AML-193 (cell line): ENCODE measurements at places on chromosomes 16 and 17.

GRCh38 chr17:70217571-70217970 lies 48.2 kb downstream of the KCNJ2 start:
- DNase-seq = no peak

DNA sequence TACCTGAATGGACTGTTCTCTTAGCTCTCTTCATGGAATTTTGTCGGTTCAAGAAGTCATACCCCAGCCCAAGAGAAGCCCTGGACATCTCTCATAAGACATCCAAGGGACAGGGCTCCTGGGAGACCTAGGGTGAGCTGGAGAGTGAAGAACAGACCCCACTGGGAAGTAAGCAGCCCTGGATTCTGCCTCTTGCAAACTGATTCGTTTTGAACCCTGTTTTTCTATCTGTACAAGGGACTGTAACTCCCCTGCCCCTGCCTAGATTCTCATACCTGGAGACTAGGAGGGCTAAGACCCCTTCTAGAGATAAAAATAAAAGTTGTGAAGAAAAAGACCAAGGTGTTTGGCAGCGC lies 449 bp downstream of the CCL3L1 start:
- DNase-seq = no peak

- no peak for DNase-seq
Measured at GRCh38 chr16:57540387-57540786, 2.1 kb upstream of the ADGRG5 start.

GRCh38 chr17:12730931-12731521 lies 58.3 kb upstream of the ARHGAP44 start:
- DNase-seq = no peak

DNA sequence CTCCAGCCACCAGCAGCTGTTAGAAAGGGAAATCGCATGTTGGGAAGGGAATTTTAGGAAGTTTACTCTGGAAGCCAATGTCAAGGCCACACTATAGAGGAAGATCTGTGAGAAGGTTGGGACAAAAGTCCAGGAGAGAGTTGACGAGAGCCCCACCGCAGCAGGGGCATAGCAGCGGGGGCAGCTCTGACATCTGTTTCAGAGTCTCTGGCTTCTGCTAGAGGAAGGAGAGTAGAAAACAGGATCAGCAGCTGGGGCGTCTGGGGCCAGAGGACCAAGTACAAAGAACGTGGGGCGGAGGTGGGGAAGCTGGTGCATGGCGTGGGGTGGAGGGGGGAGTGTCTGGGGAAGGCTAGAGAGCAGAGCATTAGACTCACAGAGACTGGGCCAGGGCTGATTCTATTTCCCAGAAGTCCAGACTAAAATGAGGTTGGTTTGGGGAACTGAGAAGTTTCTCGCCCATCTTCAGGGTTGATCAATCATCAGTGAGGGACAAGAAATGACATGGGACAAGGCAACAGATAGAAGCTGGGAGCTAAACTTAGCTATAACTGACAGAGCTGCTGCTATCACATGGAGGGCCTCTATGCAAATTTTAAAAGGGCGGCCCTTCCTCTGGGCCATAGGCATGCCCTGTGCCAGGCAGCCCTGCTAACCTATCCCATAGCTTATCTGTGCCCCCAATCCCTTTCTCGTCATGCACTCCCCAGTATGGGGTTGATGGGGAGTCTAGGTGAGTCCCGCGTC lies 1.2 kb downstream of the RABEP2 start:
- no peak for DNase-seq

DNA sequence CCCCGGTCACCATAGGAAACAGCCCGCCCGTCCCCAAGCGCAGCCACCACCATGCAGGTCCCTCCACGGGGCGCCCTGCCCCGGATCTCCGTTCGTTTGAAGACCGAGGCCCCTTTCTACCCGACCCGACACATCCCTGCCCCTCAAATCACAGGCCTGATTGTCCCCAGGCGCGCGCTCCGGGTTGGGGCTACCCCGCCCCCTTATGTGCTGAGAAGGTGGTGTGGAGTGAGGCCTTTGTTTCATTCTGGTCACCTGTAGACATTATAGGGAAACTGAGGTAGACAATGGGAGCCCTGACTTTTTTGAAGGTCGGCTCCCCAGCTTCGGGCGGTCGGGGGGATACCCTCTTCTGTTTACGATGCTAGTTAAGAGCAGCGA lies 763 bp upstream of the ACTG1 start:
- no peak for DNase-seq

- no peak for DNase-seq
Measured at GRCh38 chr17:19733953-19734526, 14.1 kb downstream of the ALDH3A1 start.

- DNase-seq = no peak
Measured at GRCh38 chr16:79750311-79750710, 149.8 kb upstream of the MAF start.

- no peak for DNase-seq
Measured at GRCh38 chr16:57873218-57873617, 70.9 kb upstream of the KIFC3 start.

DNA sequence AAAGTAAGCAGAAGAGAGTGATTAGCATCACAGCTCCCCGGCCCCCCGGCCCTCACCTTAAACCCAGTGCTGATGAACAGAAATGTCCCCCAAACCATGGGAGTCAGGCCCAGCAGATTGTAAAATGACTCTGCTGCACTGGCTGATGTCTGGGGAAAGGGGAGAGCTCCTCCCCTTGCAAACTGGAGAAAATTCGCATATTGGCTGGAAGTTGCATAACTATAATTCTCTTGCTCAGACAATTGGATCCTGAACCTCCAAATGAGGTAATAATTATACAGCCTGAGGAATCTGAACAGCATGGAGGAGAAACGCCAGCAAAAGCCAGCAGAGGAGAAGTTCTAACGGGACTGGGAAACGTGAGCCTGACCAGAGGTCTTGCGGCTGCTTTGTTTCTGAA lies 109.7 kb downstream of the C16orf95 start:
- no peak for DNase-seq

DNA sequence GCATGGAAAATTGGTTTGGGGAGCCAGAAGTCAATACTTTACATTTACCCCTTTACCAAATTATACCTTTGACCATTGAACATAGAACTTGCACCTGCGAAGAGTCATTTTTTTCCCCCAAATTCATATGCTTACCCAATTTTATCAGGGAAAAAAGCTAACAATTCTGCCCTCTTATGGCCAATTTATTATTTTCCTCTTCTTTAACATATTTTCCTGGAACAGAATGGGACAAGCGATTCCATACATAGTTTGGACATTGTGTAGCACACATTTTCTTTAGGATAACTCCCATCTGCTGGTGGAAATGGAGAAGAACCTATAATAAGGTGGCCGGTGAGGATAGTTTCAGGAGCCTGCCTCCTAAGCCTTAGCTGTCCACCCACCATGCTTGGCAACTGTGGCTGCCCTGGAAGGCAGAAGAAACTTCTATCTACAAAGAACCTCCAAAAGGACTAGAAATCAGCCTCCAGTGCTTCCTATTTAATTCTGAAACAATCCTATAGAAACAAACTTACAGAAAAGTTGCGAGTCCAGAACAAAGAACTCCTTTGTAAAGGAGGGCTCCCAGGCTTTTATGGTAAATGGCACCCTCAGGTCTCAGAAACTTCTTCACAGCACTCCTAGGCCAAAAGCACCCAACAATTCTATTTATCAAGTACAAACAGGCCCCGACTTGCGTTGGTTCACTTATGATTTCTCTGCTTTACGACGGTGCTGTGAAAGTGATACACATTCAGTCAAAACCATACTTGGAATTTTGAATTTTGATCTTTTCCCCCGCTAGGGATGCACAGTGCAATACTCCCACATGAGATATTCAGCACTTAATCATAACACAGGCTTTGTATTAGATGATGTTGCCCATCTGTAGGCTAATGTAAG lies 64.1 kb upstream of the CACNG4 start:
- no peak for DNase-seq

DNA sequence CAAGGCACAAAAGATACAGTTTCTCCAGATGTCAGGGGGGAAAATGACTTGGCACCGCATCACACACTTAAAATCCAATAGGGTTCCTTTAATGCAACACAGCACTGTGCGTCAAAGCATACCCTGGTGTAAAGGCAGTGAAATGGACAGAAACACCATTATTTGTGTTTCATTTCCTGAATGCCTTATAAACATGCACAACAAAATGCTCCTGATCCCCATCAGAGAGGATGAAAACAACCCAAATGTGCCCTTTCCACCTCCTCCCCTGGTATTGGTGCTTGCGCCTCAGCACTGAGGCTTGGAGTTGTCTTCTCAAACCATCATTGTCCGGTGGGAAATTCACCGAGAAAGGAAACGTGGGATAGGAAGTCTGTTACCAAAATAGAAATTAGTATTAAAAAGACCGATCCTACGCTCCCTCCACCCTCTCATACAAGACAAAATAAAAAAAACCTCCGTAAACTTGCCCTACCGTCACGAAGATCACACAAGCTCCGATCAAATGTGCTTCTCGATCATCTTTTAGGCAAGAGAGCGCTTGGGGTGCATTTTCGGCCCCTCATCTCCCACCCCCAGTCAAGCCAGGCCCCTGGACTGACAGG lies 722 bp downstream of the CDC27 start:
- peak; percentile 39 for DNase-seq

- DNase-seq = no peak
Measured at GRCh38 chr17:17732892-17733670, 51.8 kb downstream of the RAI1 start.

DNA sequence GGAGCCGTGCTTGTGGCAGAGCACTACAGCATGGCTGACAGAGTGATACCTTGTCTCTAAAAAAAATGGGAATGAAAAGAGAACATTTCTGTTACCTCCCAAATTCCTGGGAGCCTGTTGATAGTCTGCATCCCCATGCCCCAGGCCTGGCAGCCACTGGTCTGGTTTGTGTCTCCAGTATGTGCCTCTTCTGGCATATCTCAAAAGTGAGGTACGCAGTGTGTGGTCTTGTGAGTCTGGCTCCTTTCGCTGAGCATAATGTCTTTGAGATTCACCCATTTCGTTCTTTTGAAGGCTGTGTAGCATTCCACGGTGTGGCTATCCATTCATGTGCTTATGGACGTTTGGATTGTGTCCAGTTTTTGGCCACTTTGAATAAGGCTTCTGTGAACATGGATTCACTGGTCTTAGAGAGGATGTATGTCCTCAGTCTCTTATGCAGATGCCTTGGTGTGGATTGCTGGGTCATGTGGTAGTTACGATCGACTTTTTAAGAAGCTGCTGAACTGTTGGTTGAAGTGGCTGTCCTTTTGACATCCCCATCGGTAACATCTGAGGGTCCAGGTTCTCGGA lies 39.1 kb downstream of the PRMT7 start:
- no peak for DNase-seq

- DNase-seq = no peak
Measured at GRCh38 chr17:50048146-50048720, 7.7 kb upstream of the ITGA3 start.

DNA sequence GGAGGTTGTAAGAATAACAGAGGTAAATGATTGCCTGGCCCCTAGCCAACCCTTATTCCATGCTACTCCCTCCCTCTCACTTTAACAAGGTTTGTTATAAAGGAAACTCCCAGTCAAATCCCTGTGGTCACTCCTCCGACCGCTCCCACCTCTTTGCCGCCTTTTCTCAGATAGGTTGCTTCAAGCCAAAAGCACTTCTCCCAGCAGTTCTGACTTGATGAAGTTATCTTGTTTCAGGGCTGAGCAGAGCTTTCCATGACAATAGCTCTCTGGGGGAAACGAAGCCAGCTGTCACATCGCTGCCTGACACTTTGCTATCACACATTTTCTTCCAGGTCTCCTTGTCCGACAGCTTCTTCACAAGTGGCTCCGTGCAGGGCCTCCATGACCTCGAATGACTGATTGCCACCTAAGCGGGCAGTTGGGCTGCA lies 278.6 kb downstream of the HAPSTR1 start:
- DNase-seq = no peak

DNA sequence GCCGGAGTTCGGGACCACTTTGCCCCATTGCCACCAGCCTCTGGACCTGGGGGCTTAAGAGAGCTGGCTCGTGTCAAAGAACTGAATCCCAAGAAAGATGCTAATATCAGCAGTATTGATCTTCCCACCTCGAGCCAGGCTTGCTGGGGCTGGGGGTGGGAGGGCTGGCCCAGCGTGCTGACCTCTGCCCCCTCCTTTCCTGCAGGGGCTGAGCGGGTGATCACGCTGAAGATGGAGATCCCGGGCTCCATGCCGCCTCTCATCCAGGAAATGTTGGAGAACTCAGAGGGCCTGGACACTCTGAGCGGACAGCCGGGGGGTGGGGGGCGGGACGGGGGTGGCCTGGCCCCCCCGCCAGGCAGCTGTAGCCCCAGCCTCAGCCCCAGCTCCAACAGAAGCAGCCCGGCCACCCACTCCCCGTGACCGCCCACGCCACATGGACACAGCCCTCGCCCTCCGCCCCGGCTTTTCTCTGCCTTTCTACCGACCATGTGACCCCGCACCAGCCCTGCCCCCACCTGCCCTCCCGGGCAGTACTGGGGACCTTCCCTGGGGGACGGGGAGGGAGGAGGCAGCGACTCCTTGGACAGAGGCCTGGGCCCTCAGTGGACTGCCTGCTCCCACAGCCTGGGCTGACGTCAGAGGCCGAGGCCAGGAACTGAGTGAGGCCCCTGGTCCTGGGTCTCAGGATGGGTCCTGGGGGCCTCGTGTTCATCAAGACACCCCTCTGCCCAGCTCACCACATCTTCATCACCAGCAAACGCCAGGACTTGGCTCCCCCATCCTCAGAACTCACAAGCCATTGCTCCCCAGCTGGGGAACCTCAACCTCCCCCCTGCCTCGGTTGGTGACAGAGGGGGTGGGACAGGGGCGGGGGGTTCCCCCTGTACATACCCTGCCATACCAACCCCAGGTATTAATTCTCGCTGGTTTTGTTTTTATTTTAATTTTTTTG lies 8.5 kb downstream of the GJD3 start:
- DNase-seq = no peak

DNA sequence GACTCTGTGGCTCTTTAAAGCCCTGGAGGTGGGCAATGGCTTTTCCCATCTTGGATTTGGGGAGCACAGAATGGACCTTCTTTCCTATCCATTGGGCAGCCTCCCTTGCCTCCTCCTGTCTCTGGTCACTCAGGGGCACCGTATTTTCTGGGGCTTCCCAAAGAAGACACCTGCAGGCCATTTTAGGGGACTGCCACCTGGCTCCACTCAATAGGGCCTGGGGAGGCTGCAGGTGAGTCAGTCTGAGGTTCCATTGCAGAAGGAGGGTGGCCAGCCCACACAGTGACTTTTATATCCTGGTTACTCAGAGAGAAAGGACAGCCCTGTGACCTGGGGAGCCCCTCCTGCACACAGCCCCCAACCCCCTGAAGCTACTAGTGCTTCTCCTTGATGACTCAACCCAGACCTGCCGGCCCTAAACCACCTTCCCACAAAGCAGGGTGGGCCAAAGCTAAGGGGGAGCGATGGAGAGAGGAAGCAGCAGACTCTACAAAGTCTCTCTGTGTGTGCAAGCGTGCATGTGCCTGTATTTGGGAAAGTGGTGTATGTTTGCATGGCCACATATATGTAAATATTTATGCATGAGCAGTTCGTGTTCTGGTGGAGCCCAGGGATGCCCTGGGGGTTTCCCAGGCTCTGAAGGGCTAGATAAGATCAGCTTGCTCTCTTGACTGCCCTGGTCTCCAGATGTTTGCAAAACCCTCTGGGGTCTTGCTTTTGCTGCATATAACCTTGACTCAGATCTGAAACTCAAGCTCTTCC lies 5.0 kb downstream of the CX3CL1 start:
- DNase-seq = no peak

GRCh38 chr16:67563708-67564468 lies 1.6 kb downstream of the CTCF start:
- DNase-seq = peak; percentile 45
